ENCODE measurements at places on chromosomes 12 and 14. TPM values are rescaled to one million over a fixed set of nuclear protein-coding genes. Genes with fewer than 3 reads are reported as not detected.

GRCh38 chr14:68079941-68080697, 260.5 kb downstream of the RAD51B start:
- H3K36me3 ChIP-seq, result no peaks in the 10 kb centered on the region
- H3K27ac ChIP-seq, result no peak overlapping the region
- no peak for DNase-seq
- no peak overlapping the region for H3K4me3 ChIP-seq

DNA sequence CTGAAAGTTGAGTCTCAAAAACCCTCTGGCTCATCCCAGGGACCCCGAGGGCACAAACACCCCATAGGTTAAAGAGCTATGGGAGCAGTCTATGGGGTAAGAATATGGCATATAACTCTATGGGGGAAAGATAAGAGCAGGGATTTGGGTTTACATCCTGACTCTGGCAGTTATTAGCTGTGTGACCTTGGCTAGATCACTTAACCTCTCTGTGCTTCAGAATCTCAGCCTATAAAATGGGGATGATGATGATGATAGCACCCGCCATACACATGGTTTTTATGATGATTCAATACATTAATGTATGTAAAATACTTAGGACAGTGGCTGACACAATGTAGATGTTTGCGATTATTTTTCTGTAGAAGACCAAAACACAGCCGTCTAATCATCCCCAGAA, 26.2 kb downstream of the IRF2BPL start:
- no peak for DNase-seq
- no peak overlapping the region for H3K4me3 ChIP-seq
- H3K4me1 ChIP-seq, result peaks cover 28% of the 10 kb centered on the region
- H3K36me3 ChIP-seq, result no peaks in the 10 kb centered on the region

DNA sequence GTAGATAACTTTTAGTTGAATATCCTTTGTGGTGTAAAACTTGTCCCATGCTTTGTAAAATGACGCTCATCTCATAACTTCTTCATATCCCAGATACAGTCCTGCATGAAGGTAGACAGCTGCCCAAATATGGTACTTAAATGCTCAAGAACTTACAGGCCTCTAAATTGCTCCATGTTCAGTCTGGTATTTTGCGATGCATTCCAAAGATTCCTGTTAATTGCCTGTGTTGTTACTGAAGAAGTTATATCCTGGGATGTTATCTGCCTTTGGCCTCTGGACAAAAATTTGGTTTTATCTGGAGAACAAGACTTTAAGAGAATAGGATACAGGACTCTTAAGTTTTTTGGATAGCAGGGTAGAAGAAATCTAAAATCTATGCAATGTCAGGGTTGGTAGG, 473.0 kb downstream of the PCNX1 start:
- no peaks in the 10 kb centered on the region for H3K36me3 ChIP-seq
- H3K27ac ChIP-seq, result no peak overlapping the region
- H3K4me1 ChIP-seq, result no peaks in the 10 kb centered on the region
- H3K27me3 ChIP-seq, result no peaks in the 10 kb centered on the region

SLC8B1 gene
- 6.9 TPM for total RNA-seq

GRCh38 chr12:90868626-90869025, 86.3 kb downstream of the CCER1 start:
- DNase-seq, result no peak
- H3K36me3 ChIP-seq, result no peaks in the 10 kb centered on the region
- no peaks in the 10 kb centered on the region for H3K27me3 ChIP-seq
- no peak overlapping the region for H3K27ac ChIP-seq

- H3K36me3 ChIP-seq, result peaks cover 7% of the 10 kb centered on the region
- DNase-seq, result no peak
- no peak overlapping the region for H3K4me3 ChIP-seq
- H3K4me1 ChIP-seq, result peaks cover 21% of the 10 kb centered on the region
- no peak overlapping the region for H3K27ac ChIP-seq
These were observed 15.0 kb downstream of the SSH1 start for GRCh38 chr12:108842361-108842760.

DNA sequence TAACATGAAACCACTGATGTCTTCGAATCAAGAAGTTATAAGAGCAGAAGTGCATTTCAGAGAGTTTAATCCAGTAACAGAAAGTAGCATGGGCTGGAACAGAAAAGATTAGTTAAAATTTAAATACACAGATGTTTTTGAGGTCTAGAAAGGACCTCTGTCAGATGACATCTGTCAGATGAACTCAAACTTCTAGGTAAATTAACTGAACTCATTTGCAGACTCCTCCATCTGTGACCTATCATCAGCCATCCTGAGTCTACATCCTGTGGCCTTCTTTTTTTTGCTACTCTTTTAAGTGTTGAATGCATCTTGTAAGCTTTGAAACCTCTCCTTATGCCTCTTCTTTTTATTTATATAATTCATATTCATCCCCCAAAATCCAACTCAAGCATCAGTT, 53.3 kb downstream of the C2CD5 start:
- no peaks in the 10 kb centered on the region for H3K4me1 ChIP-seq
- DNase-seq, result no peak
- H3K4me3 ChIP-seq, result no peak overlapping the region
- no peaks in the 10 kb centered on the region for H3K36me3 ChIP-seq

ANKRD33 gene
- not detected for total RNA-seq

All from GM12878 (cell line).